B cell (primary cell): ENCODE measurements at places on chromosomes 11 and 22.

- no peak for DNase-seq
Observed at GRCh38 chr11:102177974-102178631, 67.9 kb downstream of the YAP1 start.

DNA sequence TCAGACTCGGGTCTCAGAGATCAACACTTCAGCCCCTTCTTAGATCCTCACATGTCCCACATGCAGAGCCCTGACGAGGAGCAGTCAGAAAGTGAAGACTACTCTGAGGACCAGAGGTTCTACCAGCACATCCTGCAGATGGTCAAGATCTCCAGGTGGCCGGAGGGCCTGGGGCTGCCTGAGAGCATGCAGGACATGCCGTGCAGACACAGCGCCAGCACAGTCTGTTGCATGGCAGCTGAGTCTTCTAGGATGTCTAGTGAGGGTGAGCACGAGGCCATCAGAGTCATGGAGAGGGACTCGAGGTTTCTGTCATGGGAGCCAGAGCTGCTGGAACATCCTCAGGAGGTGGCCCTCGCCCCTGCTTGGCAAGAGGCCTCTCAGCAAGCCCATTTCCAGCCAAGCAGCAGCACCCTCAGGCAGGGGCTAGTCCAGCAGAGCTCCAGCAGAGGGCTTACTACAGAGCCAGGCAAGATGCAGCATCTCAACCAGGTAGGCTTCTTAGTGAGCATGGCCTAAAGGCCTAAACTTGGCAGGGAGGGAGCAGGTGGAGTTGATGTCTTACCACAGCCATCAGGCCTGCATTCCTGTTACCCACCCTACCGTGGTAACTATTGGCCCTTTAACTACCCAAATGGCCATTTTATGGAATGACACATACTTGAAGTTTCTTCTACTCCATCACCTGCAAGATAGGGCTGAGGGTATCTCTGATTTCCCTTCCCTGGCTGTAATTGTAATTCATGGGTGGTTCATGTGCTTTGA is 28.7 kb downstream of the CEP164 start:
- DNase-seq: no peak

- no peak for DNase-seq
Observed at GRCh38 chr11:116233561-116233960, 539.2 kb downstream of the BUD13 start.

DNA sequence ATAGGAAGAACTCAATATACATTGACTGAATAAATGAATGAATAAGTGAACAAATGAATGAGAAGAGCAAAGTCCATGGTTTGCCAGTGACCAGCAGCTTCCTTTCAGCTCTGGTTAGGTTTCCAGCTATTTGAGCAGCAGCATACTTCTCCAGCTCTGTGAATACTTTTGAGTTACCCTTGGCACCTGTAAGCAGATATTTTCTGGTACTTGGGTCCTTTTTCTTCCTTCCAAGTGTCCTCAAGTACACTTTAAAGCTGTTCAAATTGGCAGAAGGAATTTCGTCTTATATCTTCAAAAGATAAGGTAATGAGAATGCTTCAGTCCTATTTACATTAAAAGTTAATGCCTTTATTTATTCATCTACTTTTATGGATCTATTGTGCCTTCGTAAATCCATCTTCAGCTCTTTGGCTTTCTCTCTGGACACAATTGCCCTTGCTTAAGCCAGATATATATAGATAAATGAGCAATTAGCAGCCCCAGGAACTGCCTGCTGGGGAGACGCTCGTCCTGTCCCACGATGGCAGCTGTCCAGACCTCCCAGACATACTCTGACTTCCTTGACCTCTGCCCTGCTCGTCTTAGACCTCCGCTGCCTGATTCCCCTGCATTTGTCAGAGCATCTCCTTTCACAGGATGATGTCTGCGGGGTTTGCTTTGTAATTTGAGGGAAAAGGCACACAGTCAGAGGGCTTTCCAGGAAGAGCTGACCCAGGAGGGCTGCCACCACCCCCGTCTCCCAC is 926.3 kb downstream of the OPCML start:
- no peak for DNase-seq

DNA sequence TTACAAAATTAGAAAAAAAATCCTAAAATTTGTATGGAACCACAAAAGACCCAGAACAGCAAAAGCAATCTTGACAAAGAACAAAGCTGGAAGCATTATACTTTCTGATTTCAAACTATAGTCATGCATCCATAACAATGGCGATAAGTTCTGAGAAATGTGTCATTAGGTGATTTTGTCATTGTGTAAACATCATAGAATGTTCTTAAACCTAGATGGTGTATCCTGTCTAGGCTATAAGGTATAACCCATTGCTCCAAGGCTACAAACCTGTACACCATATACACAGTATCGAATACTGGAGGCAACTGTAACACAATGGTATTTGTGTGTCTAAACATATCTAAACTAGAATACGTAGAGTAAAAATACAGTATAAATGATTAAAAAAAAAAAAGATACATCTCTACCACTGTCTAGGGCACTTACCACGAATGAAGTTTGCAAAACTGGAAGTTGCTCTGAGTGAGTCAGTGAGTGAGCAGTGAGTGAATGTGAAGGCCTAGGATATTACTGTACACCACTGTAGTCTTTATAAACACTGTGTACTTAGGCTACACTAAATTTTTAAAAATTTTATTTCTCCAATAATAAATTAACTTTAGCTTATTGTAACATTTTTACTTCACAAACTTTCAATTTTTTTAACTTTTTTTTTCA is 18.1 kb upstream of the SC5D start:
- no peak for DNase-seq

DNA sequence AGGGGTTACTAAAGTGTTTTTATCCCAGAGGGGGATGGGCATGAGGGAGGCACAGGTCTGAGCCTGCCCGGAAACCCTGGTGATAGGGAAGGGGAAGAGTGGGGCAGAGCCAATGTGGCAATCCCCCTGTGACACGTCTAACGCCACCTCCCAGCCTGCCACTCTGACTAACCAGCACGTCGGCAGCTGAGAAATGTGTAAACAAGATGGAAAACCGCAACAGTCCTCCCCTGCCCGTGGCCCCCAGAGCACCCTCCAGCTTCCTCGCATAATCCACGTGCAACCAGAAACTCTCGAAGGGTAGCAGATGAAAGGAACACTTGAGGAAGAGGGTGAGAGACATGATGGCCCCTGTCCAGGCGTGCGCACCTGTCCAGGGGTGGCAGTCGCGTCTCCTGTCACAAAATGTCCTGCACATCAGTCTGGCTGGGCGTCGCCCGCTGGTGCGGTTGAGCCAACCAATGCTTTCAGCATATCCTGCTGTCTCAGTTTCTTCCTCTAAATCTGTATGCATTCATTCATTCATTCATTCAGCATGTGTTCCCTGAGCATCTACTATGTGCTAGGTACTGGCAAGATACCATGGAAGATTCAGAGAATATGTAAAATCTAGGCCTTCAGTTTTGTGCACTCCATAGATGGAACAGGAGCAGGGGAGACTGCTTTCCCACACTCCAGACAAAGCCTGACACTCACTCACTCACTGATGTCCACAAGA is 4.5 kb downstream of the TMPRSS4 start:
- no peak for DNase-seq

GRCh38 chr22:23793326-23793725 is 6.6 kb downstream of the SMARCB1 start:
- no peak for DNase-seq

DNA sequence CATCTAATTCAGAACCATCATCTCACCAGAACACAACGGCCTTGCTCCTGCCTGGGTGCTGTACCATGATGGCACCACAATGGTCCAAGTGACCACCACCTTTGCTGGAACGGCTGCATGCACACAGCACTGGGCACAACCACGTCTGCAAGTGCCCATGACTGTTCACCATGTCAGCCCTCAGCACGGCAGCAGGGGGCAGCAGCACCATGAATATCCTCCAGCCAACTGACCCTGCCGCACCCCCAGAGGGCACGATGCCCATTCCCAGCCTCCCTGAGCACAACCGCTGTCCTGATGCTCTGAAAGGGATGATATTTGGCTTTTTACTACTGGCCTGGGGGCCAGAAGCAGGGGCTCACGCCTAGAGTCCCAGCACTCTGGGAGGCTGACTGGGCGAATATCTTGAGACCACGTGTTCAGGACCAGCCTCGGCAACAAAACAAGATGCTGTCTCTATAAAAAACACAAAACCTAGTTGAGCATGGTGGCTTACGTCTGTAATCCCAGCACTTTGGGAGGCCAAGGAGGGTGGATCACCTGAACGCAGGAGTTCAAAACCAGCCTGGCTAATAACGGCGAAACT is 25.7 kb downstream of the DRD4 start:
- DNase-seq: peak; percentile 66

GRCh38 chr11:14884667-14885273 is 7.3 kb downstream of the CYP2R1 start:
- DNase-seq: no peak

- DNase-seq: no peak
Observed at GRCh38 chr22:35630387-35630793, 13.3 kb upstream of the MB start.

DNA sequence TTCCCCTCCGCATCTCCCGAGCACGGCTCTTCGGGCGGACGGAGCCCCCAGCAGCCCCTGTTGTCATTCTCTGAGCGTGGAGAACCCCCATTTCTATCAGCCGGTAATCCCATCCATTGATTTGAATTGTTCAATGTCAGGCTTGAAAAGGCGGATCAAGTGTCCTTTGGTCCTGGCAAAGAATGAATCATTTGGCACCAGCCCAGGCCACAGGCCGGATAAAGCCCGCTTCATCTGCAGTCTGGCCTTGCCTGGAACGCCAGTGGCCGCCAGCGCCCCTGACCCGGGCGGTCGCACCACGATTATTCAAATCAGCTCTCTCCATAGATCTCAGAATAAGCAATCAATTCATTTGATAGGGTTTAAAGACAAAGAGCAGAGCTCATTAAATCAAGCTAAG is 188.9 kb downstream of the BRD1 start:
- no peak for DNase-seq

GRCh38 chr11:71078482-71078881 is 173.9 kb downstream of the SHANK2 start:
- DNase-seq: no peak

DNA sequence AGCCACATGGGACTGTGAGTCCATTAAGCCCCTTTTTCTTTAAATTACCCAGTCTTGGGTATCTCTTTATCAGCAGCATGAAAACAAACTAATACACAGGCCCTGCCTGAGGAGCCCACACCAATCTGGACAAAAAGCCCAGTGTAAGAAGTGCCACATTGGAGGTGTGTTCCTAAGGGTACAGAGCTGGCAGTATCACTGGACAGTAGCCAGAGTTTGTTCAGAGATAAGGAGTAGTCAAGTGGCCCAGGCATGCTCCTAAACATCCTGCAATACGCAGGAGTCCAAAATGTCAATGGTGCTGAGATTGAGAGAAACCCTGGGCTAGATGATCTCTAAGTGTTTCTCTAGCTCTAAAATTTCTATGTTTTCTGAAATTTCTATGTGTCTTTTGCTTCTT is 27.0 kb upstream of the POGLUT3 start:
- no peak for DNase-seq

DNA sequence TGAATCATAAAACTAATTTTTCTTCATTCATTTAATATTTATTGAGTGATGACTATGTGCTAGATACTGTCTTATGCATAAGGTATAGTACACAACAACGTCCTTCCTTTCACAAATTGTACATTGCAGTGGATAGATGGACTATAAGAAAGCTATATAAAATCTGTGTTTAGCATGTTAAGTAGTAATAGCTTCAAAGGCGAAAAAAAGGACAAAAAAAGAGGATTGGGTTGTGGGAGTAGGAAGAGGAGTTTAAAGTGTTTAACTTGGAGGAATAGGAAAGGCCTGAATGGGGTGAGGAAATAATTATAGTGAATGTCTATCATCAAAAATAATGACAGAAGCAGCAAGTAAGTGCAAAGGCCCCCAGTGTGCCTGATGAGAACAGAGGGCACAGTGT is 565.4 kb upstream of the LUZP2 start:
- DNase-seq: no peak

- DNase-seq: no peak
Observed at GRCh38 chr11:111793863-111794262, 27.7 kb upstream of the PPP2R1B start.
